ENCODE measurements at places on chromosomes 1 and 21.

- no peak for DNase-seq
These were observed 35.3 kb upstream of the NFIA start for GRCh38 chr1:61047061-61047460.

DNA sequence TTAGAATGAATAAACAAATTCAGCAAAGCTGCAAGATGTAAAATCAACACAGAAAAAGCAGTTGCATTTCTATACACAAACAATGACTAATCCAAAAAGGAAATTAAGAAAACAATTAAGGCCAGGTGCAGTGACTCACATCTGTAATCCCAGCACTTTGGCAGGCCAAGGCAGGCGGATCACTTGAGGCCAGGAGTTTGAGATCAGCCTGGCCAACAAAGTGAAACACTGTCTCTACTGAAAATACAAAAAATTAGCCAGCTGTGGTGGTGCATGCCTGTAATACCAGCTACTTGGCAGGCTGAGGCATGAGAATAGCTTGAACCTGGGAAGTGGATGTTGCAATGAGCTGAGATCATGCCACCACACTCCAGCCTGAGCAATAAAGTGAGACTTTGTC is 22.3 kb downstream of the THEM4 start:
- no peak for DNase-seq

DNA sequence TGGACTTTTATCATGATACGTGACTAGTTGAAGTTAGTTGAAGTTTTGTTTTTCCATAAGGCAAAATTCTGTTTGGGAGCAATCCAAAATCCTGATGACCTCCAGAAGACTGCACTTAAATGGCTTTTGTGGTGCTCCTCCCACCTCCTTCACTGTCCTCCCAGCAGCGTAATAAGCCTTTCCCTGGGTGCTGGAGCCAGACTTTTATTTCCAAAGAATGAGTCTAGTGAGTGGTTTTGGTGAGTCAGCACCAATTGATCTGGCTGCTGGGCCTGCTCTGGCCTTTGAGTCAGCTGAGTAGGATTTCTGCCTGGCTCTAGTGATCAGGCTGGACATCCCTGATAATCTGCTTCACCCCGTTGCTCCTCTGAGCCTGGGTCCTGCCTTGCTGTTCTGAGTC is 21.7 kb upstream of the KCND3 start:
- no peak for DNase-seq

- DNase-seq = no peak
These were observed 58.4 kb downstream of the DYRK1A start for GRCh38 chr21:37425001-37425400.

GRCh38 chr1:231580874-231581273 is 45.7 kb upstream of the DISC1 start:
- DNase-seq = no peak

GRCh38 chr1:156697481-156697880 is 7.9 kb downstream of the CRABP2 start:
- no peak for DNase-seq

DNA sequence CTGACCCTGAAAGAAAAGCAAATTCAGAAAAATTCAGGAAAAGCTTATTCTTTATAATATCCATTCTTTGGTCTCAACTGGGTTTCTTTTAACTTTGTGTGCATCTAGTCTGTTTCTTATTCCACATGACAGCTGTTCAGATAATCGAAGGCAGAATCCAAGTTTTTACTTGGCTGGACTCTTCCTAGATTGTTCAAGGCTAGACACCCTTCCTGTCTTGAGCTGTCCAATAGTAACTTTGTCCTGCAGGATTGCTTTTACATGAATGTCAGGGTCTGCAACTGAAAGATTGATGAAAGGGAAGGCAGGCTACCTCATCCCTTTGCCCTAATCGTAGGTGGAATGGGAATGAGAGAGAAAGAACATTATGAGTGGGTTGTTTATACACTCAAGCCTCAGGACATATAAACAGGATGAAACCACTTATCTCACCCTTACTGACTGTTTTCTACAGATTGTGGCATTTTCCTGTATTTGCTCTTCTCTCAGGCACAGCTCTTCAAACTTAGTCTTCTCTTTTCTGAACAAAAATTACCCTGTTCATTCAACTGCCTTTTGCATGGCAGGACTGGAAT is 76.9 kb downstream of the LEPR start:
- no peak for DNase-seq

- DNase-seq = no peak
These were observed 32.7 kb downstream of the ERI3 start for GRCh38 chr1:44322367-44322766.

DNA sequence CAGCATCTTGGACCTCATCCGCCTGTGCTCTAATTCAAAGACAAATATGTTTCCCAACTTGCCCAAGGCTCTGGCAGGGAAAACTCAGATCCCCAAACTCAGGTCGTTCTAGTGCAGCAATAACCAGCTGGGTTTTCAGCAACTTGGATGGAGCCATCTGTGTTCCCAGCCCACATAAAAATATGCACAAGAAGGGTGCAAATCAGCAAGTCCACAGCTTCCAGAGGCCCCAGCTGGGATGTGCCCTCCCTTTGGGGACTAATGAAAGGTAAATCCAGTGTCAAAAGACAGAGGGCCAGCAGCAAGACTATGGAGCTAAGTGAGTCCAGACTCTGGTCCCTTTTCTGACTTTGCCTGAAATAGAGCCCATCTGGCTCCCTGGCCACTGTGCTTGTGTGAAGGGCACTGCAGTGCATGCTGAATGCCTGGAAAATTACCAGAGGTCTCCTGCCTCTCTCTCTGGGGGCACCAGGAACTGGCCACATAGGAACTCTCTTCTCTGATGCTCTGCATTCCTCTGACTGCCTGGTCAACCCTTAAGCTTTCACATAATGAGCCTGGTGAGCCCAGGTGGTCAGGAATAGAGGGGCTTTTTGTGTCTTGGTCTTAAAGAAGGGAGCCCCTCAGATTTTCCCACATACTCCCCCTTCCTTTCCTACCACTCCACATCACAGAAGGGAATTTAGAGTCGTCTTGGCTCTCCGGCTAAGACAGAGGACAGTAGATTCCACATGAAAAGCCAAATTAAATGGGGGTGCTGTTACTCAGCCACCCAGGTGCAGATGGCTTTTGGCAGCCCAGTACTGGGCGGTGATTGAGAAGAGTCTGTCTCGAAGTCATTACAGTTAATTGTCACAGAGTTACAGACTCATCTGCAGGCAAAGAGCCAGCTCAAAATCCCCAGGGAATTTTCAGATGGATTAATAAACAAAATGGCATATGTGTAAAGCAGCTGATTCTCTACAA is 88.1 kb upstream of the C1orf21 start:
- no peak for DNase-seq

All from activated CD4-positive, alpha-beta T cell treated with anti-CD3 and anti-CD28 coated beads, Interleukin-2, amount 50 U/mL, for 4 hours (primary cell).